Posterior vena cava (tissue), 2 donors: ENCODE measurements at places on chromosomes 2 and 18. TPM values are rescaled to one million over a fixed set of nuclear protein-coding genes. Genes with fewer than 3 reads are reported as not detected.

DNA sequence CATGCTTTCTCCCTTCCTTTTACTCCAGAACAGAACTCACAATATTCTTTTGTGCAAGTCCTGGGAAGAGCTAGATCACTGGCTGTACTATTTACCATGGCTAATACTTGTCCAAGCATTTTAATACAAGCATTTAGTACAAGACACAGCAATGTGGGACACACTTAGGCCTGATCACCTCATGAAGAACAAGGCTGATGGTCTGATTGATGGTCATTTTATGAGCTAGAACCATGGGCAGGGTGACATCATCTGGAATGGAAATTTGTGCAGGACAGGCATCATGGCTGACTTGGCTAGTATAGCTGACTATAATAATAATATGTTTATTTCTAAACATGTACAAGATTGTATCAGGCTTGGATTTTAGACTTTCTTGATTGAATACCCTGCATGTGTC, 374.2 kb upstream of the HNMT start:
- DNase-seq, result no peak

DNA sequence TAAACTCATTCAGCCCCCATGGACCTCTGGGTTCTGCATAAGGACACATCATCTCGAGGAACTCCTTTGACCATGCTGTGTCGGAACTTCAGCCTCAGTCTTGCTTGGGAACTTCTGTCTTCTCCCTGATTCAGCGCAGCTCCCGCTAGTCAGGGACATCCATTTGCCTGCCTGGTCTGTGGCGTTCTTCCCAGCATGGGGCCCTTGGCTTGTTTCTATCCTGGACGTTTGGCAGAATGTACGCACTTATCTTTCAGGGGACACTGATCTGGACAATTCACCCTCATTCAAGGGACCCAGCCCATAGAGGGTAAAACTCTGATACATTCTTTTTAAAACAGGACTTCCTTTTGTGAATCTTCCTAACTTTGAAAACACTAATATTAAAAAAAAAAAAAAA, 75.8 kb upstream of the WIPF1 start:
- DNase-seq, result no peak

DNA sequence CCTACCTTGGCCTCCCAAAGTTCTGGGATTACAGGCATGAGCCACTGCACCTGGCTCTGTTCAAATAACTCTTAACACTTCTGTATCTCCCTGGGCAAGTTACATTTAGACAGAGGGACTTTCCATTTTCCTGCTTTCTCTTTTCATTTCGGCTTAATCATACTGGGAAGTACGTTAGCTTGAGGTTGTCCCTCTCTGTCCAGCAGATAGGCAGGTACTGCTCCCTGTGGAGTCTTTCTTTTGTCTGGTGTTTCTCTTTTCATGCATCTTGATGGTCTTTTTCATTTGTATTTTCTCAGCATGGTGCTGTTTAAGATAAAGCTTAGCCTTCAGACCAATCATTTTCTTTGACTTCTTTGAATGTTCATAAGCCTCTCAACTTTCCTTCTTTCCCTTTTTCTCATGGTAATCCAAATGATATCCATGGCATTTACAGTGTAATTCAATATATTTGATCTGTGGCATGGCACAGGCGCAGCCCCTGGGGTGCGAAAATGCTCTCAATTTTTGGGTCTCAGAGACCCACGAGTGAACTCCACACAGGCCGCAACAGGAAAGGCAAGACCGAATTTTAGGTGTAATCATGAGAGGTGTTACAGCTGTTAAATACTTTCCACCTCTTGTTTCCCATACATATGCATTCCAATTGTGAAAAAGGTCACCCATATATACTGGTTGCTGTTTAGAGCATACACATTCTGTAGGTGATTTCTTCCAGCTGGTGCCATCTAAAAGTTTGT, 99.9 kb upstream of the MYO3B start:
- DNase-seq, result no peak

GRCh38 chr2:100397976-100398375, 19.5 kb downstream of the CHST10 start:
- DNase-seq, result no peak

DNA sequence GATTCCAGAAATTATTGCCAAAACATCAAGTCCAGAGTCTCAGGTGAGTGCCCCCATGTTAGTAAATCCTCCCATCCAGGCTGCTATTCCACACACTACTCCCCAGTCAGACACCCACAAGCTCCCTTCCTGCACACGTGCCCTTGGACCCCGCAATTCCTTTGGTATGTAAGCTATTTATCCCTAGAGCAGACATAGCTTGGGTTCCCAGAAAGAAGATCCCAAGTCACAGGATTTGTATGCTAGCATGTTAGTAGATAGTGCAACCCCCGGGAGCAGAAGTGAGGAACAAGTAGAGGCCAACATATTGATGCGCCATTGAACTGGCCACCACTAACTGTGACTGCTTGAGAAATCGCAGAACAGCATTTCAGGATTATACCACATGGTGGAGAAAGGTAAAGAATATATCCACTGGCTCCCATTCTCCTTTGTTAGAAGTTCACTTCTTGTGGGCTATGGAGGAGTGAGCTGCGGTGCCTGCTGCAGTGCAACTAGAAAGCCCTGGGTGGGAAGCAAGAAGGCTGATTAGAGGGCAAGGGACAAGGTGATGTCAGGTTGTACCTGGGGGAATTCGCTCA, 137.5 kb upstream of the CHAC2 start:
- no peak for DNase-seq

DNA sequence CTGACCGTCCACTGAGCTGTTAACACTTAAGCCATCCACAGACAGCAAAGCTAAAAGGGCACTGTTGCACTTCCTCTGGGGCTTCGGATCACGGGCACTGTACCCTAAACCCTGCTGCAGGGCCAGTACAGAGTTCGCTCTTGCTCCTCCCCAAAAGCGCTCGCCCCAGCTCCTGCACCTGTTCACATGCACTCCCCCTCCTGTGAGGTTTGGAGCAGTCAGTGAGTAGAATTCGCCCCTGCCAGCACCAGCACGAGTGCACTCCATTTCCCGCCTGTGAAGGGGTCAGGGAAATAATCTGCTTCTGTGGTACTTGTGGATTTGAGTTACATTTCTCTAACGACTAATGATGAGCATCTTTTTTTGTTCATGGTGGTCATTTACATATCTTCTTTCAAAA, 158.8 kb downstream of the PTPRM start:
- DNase-seq, result no peak

DNA sequence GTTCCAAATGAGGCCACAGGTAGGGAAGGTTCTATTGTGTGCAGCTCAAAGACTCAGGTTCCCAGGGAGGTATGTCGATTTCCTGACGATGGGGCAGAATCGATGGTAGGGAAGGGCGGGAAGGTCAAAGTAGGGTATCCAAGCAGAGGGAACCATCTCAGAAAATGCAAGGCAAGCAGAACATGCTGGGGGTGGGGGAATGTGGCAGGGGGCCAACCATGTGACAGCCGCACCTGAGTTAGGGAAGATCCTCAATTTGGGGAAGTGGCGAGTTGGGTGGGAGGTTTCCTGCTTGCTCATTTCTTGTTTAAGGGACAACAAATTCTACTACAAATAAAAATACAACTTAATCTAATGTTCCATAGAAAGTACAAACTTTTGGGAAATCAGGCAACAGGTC, 21.7 kb upstream of the GRP start:
- DNase-seq, result no peak

DNA sequence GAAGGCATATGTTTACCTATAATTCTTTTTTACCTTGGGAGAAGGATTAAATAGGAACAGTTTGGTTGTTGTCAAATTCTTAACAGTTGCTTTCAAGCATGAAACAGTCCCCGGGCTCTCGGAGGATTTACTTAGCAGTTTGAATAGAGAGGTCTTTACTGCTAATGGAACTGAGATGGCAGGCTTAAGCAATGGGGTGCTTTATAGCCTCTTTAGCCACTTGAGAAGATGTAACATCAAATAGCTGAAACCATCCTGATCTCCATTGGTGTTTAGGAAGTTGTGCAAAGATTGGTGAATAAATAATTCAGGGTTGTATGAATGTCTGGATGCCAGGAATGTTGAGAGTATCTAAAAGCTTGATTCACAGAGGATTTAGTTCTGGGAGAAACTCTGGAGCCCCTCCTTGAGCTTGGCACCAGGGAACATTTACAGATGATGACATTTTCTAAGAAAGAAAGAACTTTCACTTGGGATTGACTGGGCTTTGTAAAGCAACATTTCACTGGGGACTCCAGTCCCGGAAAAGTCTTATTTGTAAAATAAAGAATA, 51.9 kb downstream of the PTPRM start:
- no peak for DNase-seq

Gene DOCK10
- 18.9 TPM for total RNA-seq
